RPMI7951 (cell line): ENCODE measurements at places on chromosomes 13 and 19. TPM values are rescaled to one million over a fixed set of nuclear protein-coding genes. Genes with fewer than 3 reads are reported as not detected.

FOXO1 gene
- total RNA-seq = 1.2 and 1.6 TPM in 2 replicates

ZNF98 gene
- 0.60 and 1.1 TPM in 2 replicates for total RNA-seq

TLE2 gene
- total RNA-seq = not detected in 2 replicates

SPACA6 gene
- total RNA-seq = 13.6 and 15.4 TPM in 2 replicates
